Kidney (tissue), 22 donors: ENCODE measurements at places on chromosomes 7 and 10.
A peak's percentile ranks its signal among the peaks of the same experiment; 100 is the strongest.

GRCh38 chr10:20892011-20892585 is 5.0 kb downstream of the NEBL start:
- no peak for DNase-seq

DNA sequence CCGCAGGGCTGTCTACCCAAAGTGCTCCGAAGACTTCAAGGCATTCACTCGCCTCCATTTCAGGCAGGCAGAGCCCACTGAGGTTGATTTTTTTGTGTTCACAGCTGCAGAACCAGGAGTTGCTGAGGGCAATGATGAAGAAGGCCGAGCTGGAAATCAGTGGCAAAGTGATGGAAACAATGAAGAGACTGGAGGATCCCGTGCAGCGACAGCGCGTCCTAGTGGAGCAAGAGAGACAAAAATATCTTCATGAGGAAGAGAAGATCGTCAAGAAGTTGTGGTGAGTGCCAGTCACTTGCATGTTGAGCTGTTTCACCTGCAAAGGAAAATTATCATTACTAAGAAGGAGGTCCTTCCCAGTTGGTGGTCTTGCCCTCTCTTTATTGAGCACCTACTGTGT is 210.5 kb downstream of the ARHGAP21 start:
- no peak for DNase-seq

- peak; percentile 21 for DNase-seq
Measured at GRCh38 chr7:1970895-1971294, 261.9 kb downstream of the MAD1L1 start.

- DNase-seq: peak; percentile 37
Measured at GRCh38 chr7:79401254-79401653, 52.2 kb downstream of the MAGI2 start.

GRCh38 chr7:117212969-117213877 is 109.6 kb downstream of the WNT2 start:
- peak; percentile 60 for DNase-seq

- no peak for DNase-seq
Measured at GRCh38 chr7:118755067-118755625, 530.6 kb downstream of the ANKRD7 start.

GRCh38 chr10:91805110-91805838 is 7.0 kb downstream of the TNKS2 start:
- DNase-seq: no peak

GRCh38 chr10:23081221-23081750 is 14.1 kb upstream of the MSRB2 start:
- no peak for DNase-seq

- DNase-seq: no peak
Measured at GRCh38 chr7:28697913-28698563, 260.1 kb downstream of the TRIL start.

DNA sequence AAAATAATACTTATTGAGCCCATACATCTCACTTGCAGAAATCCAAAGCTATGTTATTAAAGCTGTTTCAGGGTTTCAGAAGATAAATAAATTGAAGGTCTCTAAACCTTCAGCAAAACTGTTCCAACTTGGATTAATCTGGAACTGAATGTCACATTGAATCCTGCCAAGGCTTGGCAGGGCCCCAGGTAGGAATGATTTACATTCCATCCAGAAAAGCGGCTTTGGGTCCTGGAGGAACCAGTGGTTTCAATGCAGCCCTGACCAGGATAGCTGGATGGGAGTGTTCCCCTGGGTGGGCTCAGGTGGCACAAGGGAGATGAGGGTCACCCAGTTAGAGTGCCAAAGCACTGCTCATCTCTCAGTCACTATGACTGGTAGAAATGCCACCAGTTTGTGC is 37.0 kb upstream of the TMEM72 start:
- DNase-seq: no peak

DNA sequence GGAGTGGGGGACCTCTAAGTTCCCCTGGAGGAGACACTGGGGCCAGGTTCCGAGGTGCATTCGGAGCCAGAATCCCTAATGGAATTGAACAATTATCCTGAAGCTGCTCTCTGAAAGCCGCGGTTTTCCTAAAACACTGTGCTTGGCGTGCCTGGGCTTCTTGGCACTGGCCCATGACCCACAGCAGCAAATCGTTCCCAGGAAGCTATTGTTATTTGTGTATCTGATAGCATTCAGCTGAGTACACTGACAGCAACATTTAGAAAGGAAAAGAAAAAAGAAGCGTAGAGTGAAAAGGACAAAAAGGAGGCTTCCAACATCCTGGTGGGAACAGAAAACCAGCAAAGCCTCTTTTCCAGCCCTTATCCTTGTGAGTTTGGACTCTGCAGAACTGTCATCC is 339.8 kb downstream of the FRMD4A start:
- no peak for DNase-seq

- peak; percentile 87 for DNase-seq
Measured at GRCh38 chr7:2399848-2400587, 3.4 kb upstream of the CHST12 start.

GRCh38 chr10:3074985-3075600 is 7.7 kb downstream of the PFKP start:
- DNase-seq: peak; percentile 31

GRCh38 chr7:91565499-91566401 is 301.5 kb downstream of the FZD1 start:
- no peak for DNase-seq

GRCh38 chr7:93031795-93032194 is 86.0 kb downstream of the SAMD9 start:
- DNase-seq: no peak

DNA sequence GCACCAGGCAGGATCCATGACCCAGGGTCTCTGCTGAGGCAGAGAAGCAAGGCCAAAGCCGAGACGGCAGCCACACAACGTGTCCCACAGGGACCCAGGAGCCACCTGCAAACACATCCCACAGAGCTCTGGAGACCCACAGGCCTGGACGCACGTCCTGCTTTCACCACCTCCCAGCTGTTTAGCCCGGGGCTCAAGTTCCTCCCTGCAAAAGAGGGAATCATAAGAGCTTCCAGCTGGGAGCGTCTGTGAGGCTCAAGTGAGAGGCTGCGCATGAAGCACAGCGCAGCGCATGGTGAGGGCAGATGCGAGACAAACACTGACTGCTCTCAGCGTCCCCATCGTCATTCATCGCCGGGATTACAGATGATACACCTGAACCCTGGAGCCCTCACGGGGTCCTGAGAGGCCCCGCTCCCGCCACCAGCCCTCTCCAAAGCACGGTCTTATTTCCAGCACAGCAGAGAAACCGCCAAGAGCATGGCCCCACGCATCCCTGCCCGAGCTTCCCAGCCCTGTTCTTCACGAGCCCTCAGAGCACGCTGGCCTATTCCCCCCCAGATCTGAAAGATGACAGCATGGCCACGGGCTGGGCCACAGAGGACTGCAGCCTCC is 88.7 kb downstream of the MAD1L1 start:
- no peak for DNase-seq

- DNase-seq: no peak
Measured at GRCh38 chr7:87344446-87344845, 1.0 kb upstream of the CROT start.

DNA sequence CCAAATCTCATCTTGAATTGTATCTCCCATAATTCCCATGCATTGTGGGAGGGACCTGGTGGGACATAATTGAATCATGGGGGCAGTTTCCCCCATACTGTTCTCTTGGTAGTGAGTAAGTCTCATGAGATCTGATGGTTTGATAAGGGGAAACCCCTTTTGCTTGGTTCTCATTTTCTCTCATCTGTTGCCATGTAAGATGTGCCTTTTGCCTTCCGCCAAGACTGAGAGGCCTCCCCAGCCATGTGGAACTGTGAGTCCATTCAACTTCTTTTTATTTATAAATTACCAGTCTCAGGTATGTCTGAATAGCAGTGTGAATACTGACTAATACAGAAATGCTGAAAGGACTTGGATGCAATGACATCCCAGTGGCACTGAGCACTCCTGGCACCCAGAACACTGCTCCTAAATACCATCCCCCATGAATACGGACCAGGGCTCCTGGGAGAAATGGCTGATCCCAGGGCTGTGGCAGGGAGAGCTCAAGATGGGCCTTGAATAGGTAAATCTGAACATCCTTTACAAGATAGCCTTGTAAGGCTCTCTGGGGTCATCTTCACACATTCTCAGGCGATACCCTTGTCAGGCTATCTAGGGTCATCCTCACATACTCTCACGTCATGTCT is 19.4 kb downstream of the ZFAND2A start:
- DNase-seq: no peak

DNA sequence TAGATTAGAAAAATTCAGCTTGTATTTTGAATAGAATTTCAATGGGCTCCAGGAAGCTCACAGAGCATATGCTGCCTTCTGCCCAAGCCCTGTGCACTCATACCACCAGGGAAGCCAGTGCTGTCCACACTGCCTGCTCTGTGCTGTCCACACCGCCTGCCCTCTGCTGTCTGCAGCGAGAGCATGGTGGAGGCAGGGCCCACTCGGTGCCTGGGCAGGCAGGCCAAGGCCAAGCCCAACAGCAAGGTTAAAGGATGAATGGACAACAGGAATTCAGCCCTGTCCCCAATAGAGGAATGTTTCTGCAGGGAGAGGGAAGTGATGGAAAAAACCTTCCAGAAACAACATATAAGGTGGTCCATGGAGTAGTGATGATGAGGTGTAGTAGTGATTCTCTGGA is 146.8 kb downstream of the GFRA1 start:
- no peak for DNase-seq

DNA sequence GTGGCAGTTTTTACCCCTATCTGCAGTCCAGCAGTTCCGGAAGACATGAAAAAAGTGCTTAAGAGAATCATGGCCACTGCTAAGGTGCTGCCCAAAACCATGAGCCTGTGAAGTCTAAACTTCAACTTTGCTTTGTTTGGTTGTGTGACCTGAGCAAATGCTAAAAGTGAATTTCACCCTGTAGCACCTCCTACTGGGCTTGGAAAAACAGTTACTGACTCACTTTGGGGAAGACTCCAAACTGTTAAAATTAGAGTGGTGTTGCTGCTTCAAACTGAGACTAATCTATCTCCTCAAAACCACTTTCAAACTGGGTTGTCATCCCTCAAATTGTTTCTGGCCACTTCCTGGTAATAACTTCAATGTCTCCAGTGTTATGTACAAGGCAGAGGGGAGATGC is 21.3 kb downstream of the MKX start:
- DNase-seq: peak; percentile 13

- DNase-seq: no peak
Measured at GRCh38 chr7:54955696-54956420, 63.0 kb upstream of the EGFR start.

GRCh38 chr7:111605246-111605645 is 43.0 kb upstream of the IMMP2L start:
- DNase-seq: no peak

DNA sequence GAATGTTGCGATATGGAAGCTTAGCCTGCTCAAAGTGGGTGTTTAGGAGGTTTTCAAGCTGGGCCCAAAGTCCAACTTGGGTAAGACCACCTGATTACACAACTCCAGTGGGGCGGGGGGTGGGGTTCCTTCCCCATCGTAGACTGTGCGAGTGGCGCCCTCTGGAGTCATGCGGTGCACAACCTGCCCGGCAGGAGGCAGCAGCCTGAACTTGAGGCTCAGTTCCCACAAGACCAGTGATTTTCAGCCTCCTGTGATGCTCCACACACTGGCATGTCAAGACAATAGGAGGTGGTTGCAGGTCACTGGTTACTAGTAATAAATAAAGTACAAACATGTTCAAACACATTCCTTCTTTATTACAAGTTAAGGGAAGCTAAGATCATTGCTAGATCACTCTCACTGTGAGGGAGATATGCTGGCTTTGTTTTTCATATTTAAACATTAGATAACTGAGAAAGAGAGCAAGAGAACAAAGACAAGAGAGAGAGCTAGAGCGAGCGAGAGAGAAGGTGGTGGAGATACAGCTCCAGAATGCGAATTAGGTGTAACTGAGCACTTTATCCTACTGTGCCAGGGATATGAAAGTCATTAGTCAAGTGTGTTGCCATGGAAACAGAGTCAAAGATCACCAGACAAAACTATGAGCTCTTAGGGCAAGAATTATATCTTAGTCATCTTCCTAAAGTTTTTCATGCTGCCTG is 97.4 kb upstream of the BMPER start:
- no peak for DNase-seq

DNA sequence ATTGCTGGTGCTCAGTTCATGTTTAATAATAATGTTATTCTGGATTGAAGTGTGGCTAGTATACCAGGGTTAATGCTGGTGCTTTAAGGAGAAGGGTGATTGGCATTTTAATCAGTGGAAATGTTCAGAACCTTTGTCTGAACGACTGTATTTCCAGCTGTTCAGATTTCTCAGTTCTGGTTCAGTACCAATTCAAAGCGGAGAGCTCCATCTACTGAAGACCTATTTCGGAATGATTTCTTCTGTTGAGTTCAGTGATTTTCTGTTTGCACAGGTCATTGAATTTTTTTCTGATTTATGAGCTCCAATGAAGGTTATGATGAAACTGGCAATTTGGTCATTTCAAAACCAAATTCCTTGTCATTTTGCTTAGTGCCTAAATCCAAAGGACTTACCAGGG is 160.1 kb downstream of the EXOC4 start:
- DNase-seq: peak; percentile 41

DNA sequence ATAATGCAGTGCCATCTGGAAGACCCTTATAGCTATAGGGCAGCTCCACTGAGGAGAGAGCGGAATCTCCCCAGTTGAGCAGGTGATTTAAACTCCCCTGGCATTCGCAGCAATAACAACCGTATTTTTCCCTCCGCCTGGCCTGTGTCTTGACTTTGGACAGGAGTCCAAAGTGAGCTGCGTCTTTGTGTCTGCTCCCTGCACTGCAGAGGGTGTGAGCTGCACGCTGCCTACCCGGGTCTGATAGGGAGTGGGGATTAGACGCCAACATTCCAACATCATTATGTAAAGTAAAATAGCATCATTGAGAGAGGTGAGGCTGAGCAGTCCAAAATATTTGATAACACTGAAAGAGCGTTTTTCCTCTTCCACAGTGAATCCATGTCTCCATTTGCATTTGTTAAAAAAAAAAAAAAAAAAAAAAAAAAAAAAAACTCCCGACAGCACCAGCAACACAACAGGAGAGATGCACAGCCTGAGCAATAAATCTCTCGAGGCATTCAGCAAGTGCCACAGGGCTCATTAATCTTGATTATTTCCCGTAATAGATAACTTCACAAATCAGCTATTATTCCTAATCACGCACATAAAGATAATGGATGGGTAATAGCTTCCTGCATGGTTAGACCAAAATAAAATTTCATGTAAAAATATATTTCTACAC is 68.6 kb downstream of the CELF2 start:
- DNase-seq: peak; percentile 68

GRCh38 chr7:70354409-70355169 is 756.3 kb downstream of the AUTS2 start:
- no peak for DNase-seq

DNA sequence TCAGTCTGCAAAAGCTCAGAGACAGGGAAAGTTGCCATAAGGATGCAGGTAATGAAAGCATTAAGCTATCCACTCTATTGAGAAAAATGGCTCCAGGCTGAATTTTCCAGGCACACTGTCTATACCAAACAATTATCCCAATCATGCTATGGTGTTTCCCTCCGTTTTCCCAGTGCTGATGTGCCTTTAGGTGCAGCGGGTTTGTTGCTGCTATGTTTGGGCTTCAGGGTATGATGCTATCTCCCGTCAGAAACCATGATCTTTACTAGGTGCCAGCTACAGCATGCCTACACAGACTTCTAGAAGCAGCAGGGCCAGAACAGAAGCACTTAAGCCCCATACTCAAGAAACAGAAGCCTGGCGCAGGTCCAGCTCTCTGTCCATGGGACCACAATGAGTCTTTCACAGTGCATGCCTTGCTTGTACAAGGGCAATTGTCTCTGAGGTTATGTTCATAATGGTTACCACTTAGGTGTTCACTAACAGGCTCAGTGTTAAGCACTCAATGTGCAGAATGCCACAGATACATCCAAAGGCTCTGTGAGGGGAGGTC is 19.4 kb downstream of the STEAP1B start:
- no peak for DNase-seq
